HL-60 (cell line): ENCODE measurements at places on chromosomes 2 and 18.

GRCh38 chr18:13054336-13054735 lies 63.2 kb downstream of the CEP192 start:
- no peak for DNase-seq

DNA sequence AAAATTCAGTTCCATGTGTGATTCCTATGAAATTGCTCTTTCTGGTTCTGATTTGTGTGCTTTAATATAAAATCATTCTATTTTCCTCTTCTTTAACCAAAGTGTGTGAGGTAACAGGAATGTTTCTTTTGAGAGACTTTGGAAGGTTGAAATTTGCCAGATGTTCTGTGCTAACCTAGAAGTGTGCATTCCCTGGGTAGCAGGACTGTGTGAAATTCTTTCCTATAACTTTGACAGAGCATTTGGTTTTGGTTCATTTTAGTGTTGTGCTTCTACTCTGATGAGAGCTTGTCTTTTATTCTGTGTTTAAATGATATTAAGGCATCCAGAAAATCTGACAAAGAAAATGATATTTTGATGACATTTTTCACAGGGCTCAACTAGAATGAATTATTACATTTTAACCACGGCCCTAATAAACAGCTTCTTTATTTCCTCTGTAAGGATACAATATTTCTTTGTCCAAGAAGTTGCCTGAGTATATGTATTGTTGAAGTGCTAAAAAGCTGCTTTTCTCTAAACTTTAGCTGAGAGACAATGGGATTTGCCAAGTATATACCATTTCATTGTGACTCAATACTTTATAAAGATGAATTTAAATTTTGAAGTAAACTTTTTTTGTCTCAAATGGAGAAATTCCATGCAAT lies 34.7 kb upstream of the DLX1 start:
- no peak for DNase-seq

- no peak for DNase-seq
Measured at GRCh38 chr2:195051401-195051800, 605.6 kb upstream of the SLC39A10 start.

DNA sequence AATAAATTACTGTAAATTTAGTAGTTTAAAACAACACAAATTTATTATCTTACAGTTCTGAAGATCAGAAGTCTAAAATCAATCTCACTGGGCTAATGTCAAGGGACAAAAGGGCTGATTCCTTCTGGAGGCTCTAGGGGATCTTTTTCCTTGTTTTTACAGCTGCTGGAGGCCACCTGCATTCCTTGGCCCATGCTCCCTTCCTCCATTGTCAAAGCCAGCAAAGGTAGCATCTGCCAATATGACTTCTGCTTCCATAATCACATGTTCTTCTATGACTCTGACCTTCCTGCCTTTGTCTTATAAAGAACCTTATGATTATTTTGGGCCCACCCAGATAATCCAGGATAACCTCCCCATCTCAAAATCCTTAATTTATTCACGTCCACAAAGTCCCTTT lies 46.0 kb upstream of the FAM136A start:
- no peak for DNase-seq

DNA sequence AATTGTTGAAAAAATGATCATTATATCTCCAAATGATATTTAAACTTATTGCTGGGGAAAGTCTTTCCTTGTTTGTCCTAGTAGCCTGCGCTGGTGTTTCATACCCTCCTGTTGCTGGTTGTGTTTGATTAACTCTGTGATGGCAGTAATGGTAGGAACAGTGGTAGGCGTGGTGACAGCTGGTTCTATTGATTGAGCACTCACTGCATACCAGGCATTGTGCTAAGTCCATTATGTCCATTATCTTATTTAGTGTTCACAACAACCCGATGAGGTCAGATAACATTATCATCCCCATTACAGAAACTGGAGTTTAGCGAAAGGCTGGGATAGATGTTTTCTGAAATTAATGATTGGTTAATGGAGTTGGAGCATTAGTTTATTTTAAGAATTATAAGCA lies 77.8 kb upstream of the STON1 start:
- no peak for DNase-seq

DNA sequence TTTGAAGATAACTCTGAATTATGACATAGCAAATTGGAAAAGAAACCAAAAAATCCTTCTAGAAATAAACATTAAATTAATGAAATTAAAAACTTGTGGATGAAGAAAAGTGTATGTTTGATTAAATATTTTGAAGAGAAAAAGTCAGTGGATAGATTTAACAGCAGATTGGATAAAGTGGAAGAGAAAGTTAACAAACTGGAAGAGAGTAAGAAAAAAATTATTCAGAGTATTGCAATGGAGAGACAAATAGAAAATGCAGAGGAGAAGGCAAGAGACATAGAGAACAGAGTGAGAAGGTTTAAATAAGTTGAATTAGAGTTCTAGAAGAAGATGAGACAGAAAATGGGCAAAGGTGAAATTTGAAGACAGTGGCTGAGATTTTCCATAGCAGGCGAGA lies 162.8 kb downstream of the DIS3L2 start:
- DNase-seq = no peak

GRCh38 chr2:99066075-99066958 lies 75.2 kb upstream of the C2orf15 start:
- peak; percentile 11 for DNase-seq
